Stimulated activated CD4-positive, alpha-beta T cell treated with anti-CD3 and anti-CD28 coated beads, Interleukin-12 subunit alpha, Interleukin-12 subunit beta, amount 100 ng/mL, for 48 hours (primary cell): ENCODE measurements at places on chromosomes 2 and 18.

- no peak for DNase-seq
These were observed 12.5 kb downstream of the KCNIP3 start for GRCh38 chr2:95309599-95309998.

DNA sequence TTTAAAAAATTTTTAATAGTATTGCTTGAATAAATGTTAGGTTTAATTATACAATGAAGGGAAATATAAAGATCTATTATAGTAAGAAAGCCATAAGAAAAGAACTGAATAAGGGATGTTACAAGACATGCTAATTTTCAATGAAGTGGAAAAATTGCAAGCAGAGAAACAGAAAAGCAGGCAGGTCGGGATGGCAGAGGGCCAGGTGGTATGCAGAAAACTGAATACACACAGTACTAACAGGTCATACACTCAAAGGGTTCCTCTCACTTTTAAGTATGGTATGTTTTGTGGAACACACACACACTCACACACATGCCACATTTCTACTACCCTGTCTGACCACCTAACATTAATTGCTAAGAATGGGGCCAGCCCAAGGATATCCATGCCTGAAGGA lies 76.7 kb upstream of the DTNA start:
- DNase-seq = no peak

DNA sequence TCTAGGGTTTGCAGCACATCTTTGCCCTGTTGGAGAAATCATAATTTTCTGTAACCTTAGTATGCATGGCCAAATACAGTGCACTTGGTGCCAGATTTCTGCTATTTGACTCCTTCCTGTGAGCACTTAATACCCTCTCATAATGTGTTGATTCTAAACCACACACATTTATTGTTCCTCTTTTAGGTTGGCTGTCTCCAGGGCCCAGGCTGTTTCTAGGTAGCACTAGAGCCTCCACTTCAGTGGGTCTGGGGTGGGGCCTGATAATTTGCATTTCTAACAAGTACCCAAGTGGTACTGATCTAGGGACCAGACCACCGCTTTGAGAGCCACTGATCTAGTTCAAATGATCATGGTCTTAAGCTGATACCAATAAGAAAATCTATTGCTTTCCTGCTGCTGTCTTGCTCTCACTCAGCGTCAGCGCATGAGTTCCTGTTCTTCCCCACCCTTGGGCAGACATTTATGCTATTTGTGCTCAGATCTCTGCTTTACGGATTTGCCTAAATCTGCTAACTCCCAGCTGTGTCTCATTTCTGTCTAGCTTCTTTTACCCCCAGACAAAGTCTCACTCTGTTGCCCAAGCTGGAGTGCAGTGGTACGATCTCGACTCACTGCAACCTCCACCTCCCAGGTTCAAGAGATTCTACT lies 7.4 kb downstream of the PTRHD1 start:
- DNase-seq = no peak

DNA sequence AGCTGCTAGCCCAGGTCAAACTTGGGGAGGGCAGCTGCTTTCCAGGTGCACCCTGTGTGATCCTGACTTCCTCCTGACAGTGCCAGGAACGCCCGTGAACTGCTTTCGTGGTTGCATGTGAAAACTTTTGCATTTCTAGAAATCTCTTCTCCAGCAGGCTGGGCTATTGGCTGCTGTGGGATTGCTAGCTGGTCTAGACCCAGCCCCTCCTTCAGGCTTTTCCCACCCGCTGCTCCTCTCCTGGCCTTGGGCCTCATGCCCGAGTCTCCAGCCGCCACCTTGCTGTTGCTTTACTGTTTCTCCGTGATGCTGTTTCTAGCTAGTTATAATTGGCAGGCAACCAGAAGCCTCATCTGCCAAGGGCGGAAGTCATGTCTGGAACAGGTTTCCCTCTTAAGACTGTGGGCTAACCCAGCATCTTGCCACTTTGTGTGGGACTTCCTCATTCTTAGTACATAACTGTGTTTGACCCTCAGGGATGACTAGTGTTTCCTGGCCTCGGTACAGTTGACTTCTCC lies 27.0 kb upstream of the MGAT4A start:
- DNase-seq = no peak

GRCh38 chr2:145759228-145759915 lies 1239.5 kb upstream of the ZEB2 start:
- DNase-seq = no peak

- no peak for DNase-seq
These were observed 348.4 kb upstream of the REG3G start for GRCh38 chr2:78676921-78677696.

- DNase-seq = no peak
These were observed 1594.6 kb upstream of the SLC39A10 start for GRCh38 chr2:194062401-194062800.

DNA sequence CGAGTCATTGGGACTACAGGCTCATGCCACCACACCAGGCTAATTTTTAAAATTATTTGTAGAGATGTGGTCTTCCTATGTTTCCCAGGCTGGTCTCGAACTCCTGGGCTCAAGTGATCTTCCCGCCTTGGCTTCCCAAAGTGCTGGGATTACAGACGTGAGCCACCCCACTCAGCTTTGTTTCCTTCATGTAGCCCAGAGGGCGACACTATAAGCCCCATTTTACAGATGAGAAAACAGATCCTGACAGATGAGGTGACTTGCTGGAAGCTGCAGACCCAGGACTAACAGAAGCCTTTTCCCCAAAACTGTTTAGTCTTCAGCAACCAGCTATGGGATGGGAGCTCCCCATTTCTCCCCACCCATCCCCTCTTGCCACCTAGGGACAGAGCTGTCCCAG lies 7.2 kb upstream of the CTDSP1 start:
- no peak for DNase-seq

DNA sequence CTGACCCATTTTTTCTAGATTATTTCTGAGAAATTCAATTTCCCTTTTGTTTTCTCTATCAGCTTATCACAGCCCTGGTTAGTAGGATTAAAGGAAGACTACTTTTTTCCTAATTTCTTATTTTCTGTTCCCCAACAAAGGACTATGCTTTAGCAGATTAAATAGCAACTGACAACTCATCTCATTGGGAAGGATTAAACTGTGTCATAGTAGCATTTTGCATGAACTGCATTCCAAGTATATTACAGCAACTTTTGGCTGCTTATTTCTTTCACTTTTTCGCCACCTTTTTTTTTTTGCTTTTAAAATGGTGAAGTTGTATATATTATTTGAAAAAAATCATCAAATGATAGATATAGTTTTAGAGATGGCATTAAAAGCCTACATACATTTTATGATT lies 570.3 kb downstream of the FBXO15 start:
- DNase-seq = no peak

- DNase-seq = no peak
These were observed 294.2 kb upstream of the HNMT start for GRCh38 chr2:137670111-137670510.

- no peak for DNase-seq
These were observed 4.0 kb upstream of the RTN4 start for GRCh38 chr2:55054106-55054875.

DNA sequence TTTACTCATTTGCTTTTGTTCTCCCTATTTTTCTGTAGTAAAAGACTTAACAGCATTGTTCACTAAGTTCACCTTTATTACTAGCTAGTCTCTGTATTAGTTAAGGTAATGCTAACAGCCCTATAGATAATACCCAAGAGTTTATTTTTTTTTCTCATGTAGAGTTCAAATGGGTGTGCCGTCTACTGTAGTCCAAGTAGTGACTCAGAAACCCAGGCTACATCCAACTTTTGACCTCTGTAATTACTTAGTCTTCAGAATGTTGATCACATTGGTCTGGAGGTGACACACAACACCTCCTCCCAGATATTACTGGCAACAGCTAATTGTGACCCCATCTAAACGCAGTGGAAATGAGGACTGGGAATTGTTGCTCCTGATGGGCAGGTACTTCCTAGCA lies 7.7 kb downstream of the COQ10B start:
- no peak for DNase-seq

GRCh38 chr2:21268878-21269224 lies 145.1 kb downstream of the TDRD15 start:
- DNase-seq = no peak

DNA sequence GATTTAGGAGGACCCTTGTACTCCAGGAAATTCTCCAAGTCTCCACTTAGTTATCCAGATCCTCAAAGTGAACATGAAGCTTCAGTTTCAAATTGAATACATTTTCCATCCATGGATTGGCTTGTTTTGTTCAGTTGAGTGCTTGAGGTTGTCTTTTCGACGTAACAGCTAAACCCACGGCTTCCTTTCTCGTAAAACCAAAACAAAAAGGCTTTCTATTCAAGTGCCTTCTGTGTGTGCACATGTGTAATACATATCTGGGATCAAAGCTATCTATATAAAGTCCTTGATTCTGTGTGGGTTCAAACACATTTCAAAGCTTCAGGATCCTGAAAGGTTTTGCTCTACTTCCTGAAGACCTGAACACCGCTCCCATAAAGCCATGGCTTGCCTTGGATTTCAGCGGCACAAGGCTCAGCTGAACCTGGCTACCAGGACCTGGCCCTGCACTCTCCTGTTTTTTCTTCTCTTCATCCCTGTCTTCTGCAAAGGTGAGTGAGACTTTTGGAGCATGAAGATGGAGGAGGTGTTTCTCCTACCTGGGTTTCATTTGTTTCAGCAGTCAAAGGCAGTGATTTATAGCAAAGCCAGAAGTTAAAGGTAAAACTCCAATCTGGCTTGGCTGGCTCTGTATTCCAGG lies at the start of gene CTLA4:
Gene CTLA4 (plus strand): TSS at position 211 of the 640 bp plus-strand sequence. CDS start 172 bp downstream, at position 383.
- DNase-seq = no peak

DNA sequence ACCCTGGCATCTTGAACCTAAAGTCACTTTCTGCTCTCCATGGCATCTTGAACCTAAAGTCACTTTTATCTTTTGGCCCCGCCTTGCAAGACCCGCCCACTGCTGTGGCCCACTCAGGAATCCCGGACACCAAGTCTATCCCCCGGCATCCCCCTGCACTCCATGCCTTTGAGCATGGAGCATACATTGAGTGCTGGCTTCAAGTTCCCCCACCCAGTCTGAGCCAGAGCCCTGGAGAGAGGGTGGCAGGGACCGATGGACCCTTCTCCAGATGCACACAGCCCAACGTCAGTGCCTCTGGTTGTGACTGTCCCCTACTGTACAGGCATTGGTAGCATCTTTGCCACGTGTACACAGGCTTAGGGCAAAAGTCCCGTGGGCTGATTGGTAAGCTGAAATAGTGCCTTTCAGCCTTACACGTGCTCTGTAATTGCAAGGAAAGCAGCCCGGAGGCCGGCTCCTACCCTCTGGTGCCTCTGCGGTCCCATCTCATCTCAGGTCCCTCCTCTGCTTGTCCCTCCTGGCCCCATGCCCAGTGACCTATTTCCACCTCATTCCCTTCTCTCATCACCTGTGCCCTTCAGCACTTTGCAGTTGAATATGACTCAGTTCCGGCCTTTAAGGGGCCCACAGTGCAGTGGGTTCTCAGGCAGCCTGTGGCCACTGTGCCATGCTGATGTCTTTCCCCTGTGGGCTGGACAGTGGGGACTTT lies 154.0 kb downstream of the INHBB start:
- no peak for DNase-seq

DNA sequence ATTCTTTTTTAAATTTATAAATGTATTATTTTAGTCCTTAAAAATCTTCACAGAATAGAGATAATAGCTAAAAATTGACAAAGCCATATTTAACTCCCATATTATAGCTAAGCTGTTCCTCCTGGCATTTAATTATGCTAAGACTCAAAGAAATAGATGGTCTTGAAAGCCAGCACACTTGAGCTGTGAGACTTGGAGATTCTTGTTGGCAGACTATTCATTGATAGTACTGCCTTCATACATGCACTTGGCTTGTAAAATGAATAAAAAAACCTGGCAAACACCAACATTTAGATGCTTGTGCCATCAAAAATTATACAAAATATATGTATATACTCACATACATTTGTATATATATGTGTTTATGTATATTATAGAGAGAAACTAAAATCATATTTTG lies 9.7 kb upstream of the LDAH start:
- DNase-seq = no peak

GRCh38 chr2:43029186-43029585 lies 197.2 kb downstream of the ZFP36L2 start:
- DNase-seq = no peak

DNA sequence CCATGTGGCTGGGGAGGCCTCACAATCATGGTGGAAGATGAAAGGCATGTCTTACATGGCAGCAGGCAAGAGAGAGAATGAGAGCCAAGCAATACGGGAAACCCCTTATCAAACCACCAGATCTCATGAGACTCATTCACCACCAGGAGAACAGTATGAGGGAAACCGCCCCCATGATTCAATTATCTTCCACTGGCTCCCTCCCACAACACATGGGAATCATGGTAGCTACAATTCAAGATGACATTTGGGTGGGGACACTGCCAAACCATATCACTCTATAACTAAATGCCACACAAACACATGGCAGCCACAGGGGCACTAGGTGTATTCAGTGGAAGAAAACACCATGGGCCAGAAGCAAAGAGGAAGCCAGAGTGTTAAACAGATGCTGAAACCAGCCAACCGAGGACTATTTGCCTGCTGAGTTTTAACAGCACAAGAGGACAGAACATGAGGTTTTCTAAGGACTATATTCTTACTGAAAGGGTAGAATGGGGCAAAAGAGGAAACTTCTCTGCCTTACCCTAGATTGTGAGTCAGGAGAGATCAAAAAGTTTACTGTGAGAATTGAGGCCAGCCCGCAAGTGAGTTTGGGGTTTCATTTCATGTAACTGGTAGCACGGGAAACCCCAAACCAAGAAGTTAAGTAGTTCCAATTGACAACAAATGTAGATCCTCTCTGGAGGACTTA lies 49.2 kb downstream of the SIGLEC15 start:
- peak; percentile 67 for DNase-seq

GRCh38 chr18:22170421-22171257 lies 1.2 kb downstream of the GATA6 start:
- no peak for DNase-seq

GRCh38 chr2:9574331-9574730 lies 18.7 kb upstream of the ADAM17 start:
- no peak for DNase-seq

GRCh38 chr2:204967199-204967960 lies 422.1 kb downstream of the PARD3B start:
- no peak for DNase-seq

GRCh38 chr2:122132147-122132691 lies 376.8 kb downstream of the TSN start:
- no peak for DNase-seq

DNA sequence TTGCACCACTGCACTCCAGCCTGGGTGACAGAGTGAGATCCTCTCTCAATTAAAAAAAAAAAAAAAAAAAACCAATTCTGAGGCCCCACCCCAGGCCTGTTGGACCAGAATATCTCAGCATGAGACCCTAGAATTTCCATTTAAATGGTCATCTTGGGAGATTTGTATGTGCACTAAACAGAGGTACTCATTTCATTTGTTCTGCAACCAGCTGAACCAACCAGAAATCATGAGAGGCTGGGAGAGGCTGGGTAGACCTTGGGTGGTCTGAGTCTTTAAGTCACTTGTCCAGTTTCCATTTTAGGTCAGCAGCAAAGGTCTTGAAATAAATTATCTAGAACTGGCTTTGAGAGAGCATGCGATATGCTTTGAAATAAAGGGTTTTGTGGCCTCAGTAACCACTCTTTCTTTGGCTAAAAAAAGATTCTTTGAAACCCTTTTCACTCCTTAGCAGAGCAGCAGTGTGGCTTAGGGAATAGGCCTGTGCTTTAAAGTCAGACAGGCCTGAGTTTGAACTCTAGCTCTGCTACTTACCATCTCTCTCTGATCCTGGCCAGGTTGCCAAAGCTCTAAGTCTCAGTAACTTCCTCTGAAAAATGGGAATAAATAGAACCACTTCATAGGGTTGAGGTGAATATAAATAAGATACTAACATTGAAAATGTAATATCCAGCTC lies 52.6 kb downstream of the QPCT start:
- DNase-seq = no peak

GRCh38 chr2:155841442-155841841 lies 491.1 kb downstream of the NR4A2 start:
- no peak for DNase-seq

- DNase-seq = no peak
These were observed 18.9 kb downstream of the ZRANB3 start for GRCh38 chr2:135512099-135512498.
